Camera-type eye (tissue), 1 donor: ENCODE measurements at places on chromosomes 7 and 10. TPM values are rescaled to one million over a fixed set of nuclear protein-coding genes. Genes with fewer than 3 reads are reported as not detected.

HOXA6 gene
- not detected for total RNA-seq

ABCB1 gene
- 8.0 TPM for total RNA-seq

MYL10 gene
- 3.8 TPM for total RNA-seq

C1QL3 gene
- total RNA-seq = 3.4 TPM

SLC16A12 gene
- 4.4 TPM for total RNA-seq

GAD2 gene
- total RNA-seq = 12.4 TPM

NXPH1 gene
- total RNA-seq = 1.6 TPM

LOXL4 gene
- 7.9 TPM for total RNA-seq
